Muscle of leg (tissue), 16 donors: ENCODE measurements at places on chromosomes 3 and 15.

DNA sequence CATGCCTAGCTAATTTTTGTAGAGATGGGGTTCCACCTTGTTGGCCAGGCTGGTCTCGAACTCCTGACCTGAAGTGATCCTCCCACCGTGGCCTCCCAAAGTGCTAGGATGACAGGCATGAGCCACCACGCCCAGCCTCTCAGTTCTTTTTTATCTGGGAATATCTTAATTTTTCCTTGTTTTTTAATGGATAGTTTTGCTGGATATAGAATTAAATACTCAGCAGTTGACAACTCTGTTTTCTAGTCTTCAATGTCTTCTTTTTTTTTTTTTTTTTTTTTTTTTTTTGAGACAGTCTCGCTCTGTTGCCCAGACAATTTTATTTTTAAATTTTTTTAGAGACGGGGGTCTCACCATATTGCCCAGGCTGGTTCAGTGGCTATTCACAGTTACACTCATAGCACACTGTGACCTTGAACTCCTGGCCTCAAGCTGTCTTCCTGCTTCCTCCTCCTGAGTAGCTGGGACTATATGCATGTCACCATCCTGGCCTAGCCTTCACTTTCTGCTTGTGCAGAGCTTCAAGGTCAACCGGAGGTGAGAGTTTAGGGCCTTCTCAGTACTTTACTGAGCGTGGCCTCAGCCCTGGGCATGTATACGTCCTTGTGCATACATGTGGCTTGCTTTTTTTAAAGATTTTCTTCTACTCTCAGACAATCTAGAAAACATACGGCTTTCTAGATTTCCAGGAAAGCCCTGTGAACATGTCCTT, 120.5 kb downstream of the ZNF609 start:
- no peak for DNase-seq

- DNase-seq = no peak
Measured at GRCh38 chr3:22981861-22982260, 221.3 kb upstream of the UBE2E2 start.

GRCh38 chr3:195870442-195870841, 37.9 kb downstream of the TNK2 start:
- no peak for DNase-seq

GRCh38 chr3:59576606-59577005, 526.8 kb upstream of the CFAP20DC start:
- no peak for DNase-seq

DNA sequence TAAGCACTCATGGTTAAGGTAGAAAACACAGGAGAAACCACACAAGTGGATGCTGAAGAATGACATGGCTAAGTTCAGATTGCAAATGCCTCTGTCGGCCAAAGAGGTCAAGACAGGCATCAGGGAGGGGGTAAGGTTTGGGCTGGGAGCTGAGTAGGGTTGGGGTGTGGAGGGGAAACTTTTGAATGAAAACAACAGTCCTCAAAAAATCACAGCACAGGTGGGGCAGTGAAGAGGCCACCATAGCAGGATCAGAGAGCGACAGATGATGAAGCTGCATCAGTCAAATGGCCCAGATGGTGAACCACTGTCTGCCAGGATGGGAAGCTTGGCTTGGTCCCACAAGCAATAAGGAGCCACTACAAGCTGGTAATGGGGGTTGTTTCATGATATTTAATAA, 74.9 kb downstream of the ADCY5 start:
- no peak for DNase-seq

GRCh38 chr3:83453056-83453455, 1505.7 kb upstream of the CADM2 start:
- DNase-seq = no peak

DNA sequence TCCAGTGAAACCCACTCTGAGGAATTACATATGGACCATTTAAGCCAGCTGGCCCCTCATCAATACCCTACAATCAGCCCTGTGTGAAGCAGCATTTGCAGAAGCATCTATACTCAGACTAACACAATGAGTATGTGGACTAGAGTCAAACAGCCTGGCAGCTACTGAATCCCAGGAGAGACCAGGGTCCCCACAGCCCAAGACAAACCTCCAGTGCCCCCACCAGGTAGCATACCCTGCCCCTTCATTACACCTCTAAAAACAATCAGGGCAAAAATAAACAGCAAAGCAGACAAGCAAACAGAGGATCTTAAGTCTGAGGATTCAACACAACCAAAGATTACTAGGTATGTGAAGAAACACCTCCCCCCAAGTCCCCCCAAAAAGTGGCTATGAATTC, 157.4 kb downstream of the LEKR1 start:
- no peak for DNase-seq

- DNase-seq = no peak
Measured at GRCh38 chr3:188043891-188044290, 110.1 kb upstream of the LPP start.

DNA sequence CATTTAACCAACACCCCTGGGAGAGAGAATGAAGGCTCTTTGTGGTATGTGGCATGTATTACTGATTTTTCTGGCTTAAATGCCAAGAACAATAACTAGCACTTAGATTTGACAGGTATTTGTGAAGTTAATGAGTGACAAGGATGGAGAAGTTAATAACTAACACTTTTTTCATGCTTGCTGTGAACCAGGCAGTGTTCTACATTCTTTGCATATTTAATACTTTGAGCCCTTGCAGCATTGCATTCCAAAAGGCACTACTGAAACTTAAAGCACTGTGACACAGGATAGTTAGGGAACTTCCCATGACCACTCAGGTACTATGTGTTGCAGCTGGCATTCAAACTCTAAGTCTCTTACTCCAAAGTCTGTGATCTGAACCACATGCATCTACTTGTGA, 650.6 kb downstream of the ZPLD1 start:
- DNase-seq = no peak

- DNase-seq = peak; percentile 3
Measured at GRCh38 chr15:48170981-48171380, 7.1 kb downstream of the MYEF2 start.

- peak; percentile 51 for DNase-seq
Measured at GRCh38 chr3:118641608-118642007, 393.0 kb downstream of the IGSF11 start.

GRCh38 chr15:80367094-80367493, 37.1 kb upstream of the ARNT2 start:
- no peak for DNase-seq

- DNase-seq = no peak
Measured at GRCh38 chr3:36965440-36965839, 20.6 kb upstream of the TRANK1 start.

DNA sequence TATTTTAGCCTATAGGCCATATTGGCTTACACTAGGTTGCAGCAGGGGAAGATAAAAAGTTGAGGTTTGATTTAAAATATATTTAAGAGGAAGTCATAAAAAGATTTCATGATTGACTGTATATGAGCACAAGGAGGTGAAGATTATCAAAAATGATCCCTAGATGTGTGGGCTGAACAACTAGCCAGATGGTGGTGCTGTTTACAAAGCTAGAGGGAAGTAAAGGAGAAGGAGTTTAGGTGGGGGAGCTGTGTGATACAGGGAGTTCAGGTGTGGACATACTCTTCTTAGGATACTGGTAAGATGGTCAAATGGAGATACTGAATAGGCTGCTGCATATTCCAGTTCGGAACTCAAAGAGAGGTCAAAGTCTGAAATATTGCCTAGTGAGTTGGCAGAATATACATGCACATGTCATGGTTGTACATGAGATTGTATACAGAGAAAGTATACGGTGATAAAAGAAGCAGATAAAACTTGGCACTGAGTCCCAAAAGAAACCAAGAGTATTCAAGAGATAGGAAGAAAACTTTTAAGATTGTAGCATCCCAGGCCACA, 727.8 kb downstream of the NLGN1 start:
- DNase-seq = peak; percentile 25

DNA sequence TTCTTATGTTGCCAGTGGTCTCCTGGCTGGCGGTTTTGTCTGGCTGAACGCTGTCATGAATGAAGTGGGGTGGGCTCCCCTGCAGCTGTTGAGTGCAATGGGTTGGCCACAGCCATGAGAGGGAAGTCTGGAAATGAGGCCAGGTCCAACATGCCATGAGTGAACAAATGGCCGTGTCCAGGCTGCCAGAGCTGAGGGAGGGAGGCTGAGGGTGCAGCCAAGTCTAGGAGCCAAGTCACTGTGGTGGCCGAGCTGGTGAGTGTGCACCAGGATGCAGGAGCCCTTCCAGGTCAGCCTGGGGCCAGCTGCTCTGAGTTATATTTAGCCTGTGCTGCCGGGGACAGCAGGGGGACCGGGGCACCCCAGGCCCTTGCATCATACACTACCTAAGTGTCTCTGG, 24.7 kb upstream of the PRR23E start:
- peak; percentile 70 for DNase-seq

- DNase-seq = no peak
Measured at GRCh38 chr15:63967616-63968015, 78.7 kb downstream of the DAPK2 start.

DNA sequence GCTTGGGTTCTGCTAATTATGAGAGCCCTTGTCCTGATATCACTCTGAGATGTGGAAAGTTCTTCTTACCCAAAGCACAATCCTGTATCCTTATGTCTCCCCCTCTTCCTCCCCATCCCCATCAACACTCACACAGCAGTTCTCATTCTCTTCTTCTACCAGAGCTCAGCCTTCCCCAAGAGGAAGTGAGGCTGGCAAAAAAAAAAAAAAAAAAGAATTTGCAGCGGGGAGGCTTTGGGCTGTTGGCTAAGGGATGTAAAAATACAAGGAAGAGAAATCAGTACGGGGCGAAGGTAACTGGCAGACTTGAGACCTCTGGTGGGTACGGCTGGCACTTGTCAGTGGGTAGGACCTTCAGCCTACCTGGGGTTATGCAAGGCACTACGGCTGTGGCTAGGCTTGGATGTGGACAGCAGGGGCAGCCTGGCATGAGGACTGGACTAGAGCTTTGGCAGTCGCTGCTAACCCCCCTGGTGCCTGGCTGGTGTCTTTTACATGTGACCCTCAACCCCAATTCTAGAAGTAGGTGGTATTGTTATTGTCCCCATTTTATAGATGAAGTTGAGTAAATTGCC, 5.4 kb downstream of the VIPR1 start:
- DNase-seq = no peak

DNA sequence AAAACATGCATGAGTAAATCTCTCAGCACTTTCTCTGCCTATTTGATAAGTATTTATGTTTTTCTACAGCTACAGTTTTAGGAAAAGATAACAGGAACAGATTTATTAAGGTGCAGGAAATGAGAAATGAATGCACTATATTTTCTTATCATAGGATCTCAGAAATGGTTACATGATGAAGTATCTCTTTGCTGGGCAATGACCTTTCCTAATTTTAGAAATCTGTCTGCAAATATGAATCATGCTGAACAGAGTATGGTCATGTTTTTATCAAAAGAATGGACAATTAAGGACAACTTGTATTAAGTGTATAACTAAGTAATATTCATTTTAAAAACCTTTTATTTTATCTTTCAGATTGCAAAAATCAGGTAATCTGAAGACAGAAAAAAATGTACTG, 53.8 kb upstream of the SPPL2A start:
- no peak for DNase-seq

GRCh38 chr3:125154800-125155269, 57.7 kb downstream of the SLC12A8 start:
- DNase-seq = no peak

DNA sequence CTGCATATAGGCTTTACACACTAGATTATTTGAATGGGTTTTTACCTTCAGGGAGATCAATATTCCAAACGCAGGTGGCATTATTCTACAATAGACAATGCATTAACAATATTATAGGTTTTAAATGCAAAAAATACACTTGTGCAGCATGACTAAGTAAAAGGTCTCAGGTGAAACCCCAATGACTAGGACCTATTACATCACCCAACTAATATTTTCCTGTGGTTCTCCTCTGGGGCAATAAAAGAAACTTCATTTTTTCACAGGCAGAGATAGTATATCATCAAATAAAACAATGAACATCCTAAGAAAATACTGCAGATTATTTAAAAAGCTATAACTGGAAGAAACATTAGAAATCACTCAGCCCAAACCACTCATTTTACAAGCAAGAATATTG, 375.3 kb downstream of the ROBO1 start:
- DNase-seq = no peak

GRCh38 chr3:171311784-171312183, 148.4 kb downstream of the TNIK start:
- no peak for DNase-seq

- DNase-seq = peak; percentile 68
Measured at GRCh38 chr15:77002954-77003912, 8.3 kb downstream of the PSTPIP1 start.

DNA sequence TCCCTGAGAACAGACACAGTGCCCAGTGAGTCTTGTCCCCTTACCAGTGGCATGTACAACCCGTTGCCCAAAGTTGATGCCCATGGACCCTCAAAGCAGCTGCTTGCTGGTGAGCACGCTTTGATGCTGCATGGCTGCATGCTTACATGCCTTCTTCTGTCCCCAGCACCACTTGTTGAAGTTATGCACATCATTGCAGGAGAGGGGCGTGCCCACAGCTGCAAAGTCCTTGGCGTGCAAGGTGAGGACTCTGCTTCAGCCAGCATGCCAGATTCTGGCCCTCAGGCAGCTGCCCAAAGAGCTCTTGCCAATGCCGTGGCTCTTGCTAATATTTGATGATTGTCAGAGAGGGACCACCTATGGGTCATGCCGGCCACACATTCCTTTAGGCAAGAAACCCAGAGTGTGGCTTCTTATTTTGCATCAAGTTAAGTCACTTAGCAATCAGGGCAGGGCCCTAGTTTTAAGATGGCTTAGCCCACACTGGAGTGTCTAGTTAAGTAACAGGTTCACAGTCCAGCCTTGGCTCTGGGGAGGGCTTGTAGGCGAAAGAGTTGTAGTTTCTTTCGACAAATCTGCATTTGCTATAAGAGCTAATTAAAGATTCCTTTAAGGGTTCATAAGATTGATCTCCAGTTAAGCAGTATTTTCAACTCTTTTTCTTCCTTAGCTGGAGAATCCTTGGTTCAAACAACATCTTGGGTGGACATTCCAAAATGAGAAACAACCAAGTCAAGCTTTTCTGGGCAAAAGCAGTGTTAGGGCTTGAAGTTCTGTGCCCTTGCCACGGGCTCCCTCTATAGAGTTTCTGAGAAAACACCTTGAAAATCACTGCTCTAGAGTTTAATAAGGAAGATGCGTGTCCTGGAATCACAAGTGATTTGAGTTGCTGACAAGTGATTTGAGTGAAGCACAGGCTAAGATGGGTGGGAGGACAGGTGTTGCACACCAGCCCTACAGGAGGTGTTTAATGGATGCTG, 128.6 kb downstream of the SLCO3A1 start:
- DNase-seq = no peak

- DNase-seq = no peak
Measured at GRCh38 chr15:57460208-57460816, 84.0 kb downstream of the CGNL1 start.
